ENCODE measurements at places on chromosomes 2 and 18. TPM values are rescaled to one million over a fixed set of nuclear protein-coding genes. Genes with fewer than 3 reads are reported as not detected.

The DSC2 gene
- 65.2 TPM for polyA plus RNA-seq

The NT5C1B gene
- polyA plus RNA-seq, result 0.75 TPM

The KCNF1 gene
- polyA plus RNA-seq, result 1.3 TPM

The CRYGA gene
- not detected for polyA plus RNA-seq

The DNAJC5G gene
- 0.19 TPM for polyA plus RNA-seq

Measured in large intestine (tissue), 12 donors.